Thyroid gland (tissue), 4 donors: ENCODE measurements at places on chromosomes 7 and 10.

DNA sequence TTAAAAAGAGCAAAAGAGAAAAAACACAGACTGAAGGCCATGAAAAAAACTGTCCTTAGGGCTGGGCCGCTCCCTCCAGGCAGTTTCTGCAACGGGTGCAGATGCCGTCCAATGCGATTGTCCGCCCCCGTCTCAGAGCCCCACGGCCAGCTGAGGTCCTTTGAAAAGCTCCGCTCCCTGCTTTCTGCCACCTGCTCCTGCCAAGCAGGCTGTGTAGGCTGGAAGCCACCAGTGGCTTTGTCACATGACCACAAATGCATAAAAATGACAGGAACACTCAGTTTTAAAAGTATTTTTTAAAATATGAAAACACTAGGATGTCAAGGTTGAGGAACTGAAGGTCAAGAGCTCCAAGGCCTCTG is 71.7 kb downstream of the AMZ1 start:
- no peak overlapping the region for H3K4me3 ChIP-seq
- DNase-seq, result no peak
- no peaks in the 10 kb centered on the region for H3K27me3 ChIP-seq
- no peaks in the 10 kb centered on the region for H3K4me1 ChIP-seq
- H3K36me3 ChIP-seq, result no peaks in the 10 kb centered on the region

GRCh38 chr10:132140167-132140925 is 46.4 kb upstream of the DPYSL4 start:
- H3K27me3 ChIP-seq, result no peaks in the 10 kb centered on the region
- no peaks in the 10 kb centered on the region for H3K4me1 ChIP-seq
- H3K36me3 ChIP-seq, result no peaks in the 10 kb centered on the region
- no peak overlapping the region for H3K4me3 ChIP-seq
- DNase-seq, result no peak
- no peak overlapping the region for H3K27ac ChIP-seq

DNA sequence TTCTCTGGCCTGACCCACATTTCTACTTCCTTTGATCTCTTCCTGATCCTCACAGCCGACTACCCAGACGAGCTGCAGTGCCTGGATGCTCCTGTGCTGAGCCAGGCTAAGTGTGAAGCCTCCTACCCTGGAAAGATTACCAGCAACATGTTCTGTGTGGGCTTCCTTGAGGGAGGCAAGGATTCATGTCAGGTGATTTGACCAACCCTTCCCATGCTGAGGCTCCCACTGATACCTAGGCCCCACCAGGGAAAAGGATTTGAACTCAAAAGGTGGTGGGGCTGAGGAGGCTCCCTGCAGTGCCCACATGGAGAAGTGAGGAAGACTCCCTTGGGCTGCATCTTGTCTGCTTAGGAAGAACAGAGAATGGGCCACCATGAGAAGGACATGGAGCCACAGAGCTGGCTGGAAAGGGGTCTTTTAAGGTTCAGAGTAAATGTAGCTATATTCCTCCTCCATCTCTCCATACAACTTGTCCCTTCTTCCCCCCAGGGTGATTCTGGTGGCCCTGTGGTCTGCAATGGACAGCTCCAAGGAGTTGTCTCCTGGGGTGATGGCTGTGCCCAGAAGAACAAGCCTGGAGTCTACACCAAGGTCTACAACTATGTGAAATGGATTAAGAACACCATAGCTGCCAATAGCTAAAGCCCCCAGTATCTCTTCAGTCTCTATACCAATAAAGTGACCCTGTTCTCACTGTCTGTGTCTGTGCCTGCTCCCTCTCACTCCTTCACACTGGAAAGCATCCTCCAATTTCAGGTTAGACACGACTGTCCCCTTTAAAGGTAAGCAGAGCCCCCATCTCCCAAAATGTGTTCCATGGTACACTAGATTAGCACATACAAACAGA is 3.3 kb downstream of the PRSS1 start:
- no peaks in the 10 kb centered on the region for H3K36me3 ChIP-seq
- H3K4me1 ChIP-seq, result peaks cover 19% of the 10 kb centered on the region
- no peak overlapping the region for H3K27ac ChIP-seq
- no peak for DNase-seq

DNA sequence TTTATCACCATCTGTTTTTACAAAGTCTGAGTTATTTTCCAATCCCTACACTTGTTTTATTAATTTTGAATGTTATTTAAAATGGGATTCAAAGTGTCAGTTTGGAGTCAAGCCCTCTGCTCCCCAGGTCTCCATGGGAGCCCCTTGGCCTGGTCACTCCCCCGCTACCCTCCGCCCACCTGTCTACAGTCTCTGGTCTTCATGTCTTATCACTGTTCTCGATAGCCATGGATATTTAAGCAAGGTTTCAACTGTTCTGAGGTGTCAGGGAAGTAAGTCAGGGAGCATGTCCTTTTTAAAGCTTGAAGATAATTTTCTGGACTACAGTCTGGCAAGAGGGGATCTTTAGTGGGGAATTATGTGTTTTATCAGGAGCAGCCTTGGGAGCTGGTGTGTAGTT is 19.1 kb upstream of the HPS1 start:
- peaks cover 7% of the 10 kb centered on the region for H3K4me1 ChIP-seq
- H3K27ac ChIP-seq, result no peak overlapping the region
- no peaks in the 10 kb centered on the region for H3K36me3 ChIP-seq
- DNase-seq, result no peak

- H3K36me3 ChIP-seq, result no peaks in the 10 kb centered on the region
- no peaks in the 10 kb centered on the region for H3K27me3 ChIP-seq
- peak; percentile 67 for DNase-seq
- H3K4me1 ChIP-seq, result peaks cover 38% of the 10 kb centered on the region
These were observed 655.0 kb downstream of the SDK1 start for GRCh38 chr7:3955751-3956696.

- H3K4me1 ChIP-seq, result no peaks in the 10 kb centered on the region
- no peak overlapping the region for H3K27ac ChIP-seq
- no peak overlapping the region for H3K4me3 ChIP-seq
These were observed 34.3 kb downstream of the NAPEPLD start for GRCh38 chr7:103114576-103115008.

- no peak for DNase-seq
- no peaks in the 10 kb centered on the region for H3K27me3 ChIP-seq
- H3K27ac ChIP-seq, result no peak overlapping the region
- no peak overlapping the region for H3K4me3 ChIP-seq
- peaks cover 4% of the 10 kb centered on the region for H3K4me1 ChIP-seq
These were observed 57.6 kb downstream of the SNX10 start for GRCh38 chr7:26349005-26349915.

DNA sequence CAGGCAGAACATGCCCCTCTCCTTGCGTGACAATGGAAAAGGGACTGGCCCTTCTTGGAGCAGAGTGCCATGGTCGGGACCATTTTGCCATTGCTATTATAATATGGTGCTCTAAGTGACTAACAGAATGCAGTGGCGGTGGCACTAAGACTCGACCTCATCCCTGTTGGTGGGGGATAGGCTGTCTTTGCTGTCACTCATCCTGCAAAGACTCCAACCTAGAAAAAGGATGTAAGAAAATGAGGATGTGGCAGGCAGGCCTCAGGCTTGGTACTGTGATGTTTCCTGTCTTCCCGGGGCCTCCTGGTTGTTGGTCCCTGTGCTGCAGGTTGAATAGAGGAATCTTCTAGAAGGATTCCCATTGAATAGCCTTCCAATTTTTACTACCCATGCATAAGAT is 18.6 kb downstream of the BLNK start:
- no peak for DNase-seq
- no peaks in the 10 kb centered on the region for H3K4me1 ChIP-seq
- no peak overlapping the region for H3K27ac ChIP-seq
- no peaks in the 10 kb centered on the region for H3K36me3 ChIP-seq

GRCh38 chr7:14858410-14858809 is 44.1 kb downstream of the DGKB start:
- no peaks in the 10 kb centered on the region for H3K27me3 ChIP-seq
- no peaks in the 10 kb centered on the region for H3K4me1 ChIP-seq
- no peaks in the 10 kb centered on the region for H3K36me3 ChIP-seq

DNA sequence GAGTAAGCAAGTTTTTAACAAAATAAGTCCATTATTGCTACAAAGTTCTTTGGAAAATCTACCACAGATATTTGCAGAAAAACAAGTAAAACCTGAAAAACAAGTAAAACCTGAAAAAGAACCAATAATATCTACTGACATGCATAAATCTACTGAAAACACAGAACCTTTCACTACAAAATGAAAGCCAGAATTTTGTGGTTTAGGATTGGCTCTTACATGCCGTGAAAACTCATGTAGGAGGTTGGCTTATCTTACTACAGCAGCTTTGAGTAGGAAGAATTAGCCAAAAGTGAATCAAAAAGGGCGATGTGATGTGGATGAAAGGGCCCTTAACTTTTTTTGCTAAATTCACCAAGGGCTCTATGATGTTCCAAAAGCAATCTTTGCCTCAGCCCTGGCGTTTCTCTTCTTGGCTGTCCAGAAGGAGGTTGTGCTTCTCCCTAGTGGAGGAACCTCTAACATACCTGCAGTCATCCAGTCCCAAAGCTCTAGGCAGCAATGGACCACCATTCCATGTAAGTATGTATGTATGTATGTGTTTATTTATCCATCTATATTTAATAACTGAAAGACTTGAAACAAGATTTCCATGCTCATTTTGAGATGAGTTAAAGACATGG is 93.5 kb upstream of the ZNF804B start:
- H3K4me3 ChIP-seq, result no peak overlapping the region
- peaks cover 4% of the 10 kb centered on the region for H3K4me1 ChIP-seq
- H3K27ac ChIP-seq, result no peak overlapping the region
- H3K36me3 ChIP-seq, result no peaks in the 10 kb centered on the region

DNA sequence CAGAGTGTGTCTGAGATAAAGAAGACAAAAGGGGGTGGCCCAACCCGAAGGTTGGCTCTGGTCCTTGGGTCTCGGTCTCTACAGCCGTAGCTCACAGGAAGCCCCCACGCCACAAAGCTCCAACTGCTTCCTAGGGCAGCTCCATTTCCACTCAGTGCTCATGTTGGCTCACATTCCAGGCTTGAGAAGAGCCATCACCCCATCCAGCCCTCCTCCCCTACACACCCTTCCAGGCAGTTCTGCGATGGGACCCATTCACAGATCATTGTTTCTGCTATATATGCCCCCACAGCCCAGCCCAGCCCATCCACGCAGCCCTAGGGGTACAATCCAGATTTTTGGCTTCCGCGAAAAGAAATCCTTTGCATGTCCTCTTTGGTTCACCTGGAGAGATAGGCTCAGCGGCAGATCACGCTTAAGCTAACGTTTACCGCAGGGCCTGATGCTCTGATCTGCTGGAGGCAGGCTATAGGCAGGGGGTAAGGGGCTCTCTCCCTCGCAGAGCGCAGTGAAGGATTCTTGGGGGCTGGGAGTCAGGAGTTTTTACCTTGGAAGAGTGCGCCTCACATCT is 6.2 kb upstream of the HOXA11 start:
- no peak for DNase-seq
- peaks cover 81% of the 10 kb centered on the region for H3K27me3 ChIP-seq
- H3K27ac ChIP-seq, result no peak overlapping the region

- no peak for DNase-seq
- H3K4me1 ChIP-seq, result no peaks in the 10 kb centered on the region
- no peaks in the 10 kb centered on the region for H3K36me3 ChIP-seq
- no peak overlapping the region for H3K27ac ChIP-seq
- H3K27me3 ChIP-seq, result no peaks in the 10 kb centered on the region
- H3K4me3 ChIP-seq, result no peak overlapping the region
These were observed 310.4 kb upstream of the ADARB2 start for GRCh38 chr10:2047679-2048078.

- no peaks in the 10 kb centered on the region for H3K27me3 ChIP-seq
- no peak overlapping the region for H3K4me3 ChIP-seq
- H3K36me3 ChIP-seq, result no peaks in the 10 kb centered on the region
- DNase-seq, result no peak
- H3K27ac ChIP-seq, result no peak overlapping the region
These were observed 153.5 kb upstream of the ITGB1 start for GRCh38 chr10:33111488-33112051.

DNA sequence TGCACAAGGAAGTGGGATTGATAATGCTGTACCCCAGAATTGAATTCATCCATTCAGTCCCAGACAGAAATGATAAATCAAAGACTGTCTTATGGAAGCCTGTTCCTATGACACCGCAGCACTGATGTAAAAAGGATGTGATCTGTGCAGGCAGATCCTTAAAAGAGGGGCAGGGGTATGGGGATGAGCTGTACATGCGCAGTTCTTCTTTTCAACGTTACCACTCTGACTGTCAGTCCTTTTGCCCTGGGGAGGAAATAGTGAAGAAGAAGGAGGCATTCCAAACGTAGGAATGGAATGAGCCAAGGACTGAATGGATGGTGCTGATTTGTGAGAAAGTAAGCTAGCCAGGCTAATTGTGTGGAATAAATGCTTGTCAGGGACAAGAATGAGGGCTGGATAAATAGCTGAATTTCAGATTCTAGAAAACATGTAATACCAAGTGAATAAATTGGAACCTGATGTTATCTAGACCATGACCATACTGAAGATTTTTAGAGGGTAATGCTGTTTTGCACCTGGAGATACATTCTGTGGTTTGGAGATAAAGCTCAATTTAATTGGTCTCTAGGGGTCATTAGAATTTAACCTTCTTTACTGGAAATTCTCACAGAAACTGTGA is 509.3 kb downstream of the SORCS3 start:
- no peaks in the 10 kb centered on the region for H3K36me3 ChIP-seq
- no peak overlapping the region for H3K27ac ChIP-seq
- no peaks in the 10 kb centered on the region for H3K4me1 ChIP-seq
- H3K4me3 ChIP-seq, result no peak overlapping the region
- no peak for DNase-seq

DNA sequence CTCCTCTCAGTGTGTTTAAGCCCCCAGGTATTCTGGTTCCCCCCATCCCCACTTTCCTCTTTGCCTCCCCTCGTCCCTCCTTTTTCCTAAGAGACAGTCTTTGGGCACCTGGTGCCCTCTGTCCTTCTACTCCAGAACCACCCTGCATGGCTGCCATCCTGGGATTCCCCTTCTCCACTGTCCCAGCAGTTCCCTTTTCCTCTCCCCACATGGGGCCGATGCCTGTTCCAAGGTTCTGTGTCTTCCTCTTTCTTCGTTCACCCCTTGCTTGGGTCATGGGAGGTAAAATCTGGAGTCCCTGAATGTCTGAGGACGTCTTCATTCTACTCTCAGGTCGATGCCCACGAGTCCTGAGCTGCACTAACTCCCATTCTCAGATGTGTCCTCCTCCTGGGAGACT is 120.8 kb downstream of the TAX1BP1 start:
- no peaks in the 10 kb centered on the region for H3K27me3 ChIP-seq
- H3K4me3 ChIP-seq, result no peak overlapping the region
- no peak for DNase-seq
- no peaks in the 10 kb centered on the region for H3K36me3 ChIP-seq
- H3K27ac ChIP-seq, result no peak overlapping the region
